ENCODE measurements at places on chromosomes 7 and 10. TPM values are rescaled to one million over a fixed set of nuclear protein-coding genes. Genes with fewer than 3 reads are reported as not detected.

CPA2 gene
- 0.23 TPM for polyA plus RNA-seq

- DNase-seq = no peak
Measured at GRCh38 chr10:100020886-100021253, 11.1 kb upstream of the DNMBP start.

DNA sequence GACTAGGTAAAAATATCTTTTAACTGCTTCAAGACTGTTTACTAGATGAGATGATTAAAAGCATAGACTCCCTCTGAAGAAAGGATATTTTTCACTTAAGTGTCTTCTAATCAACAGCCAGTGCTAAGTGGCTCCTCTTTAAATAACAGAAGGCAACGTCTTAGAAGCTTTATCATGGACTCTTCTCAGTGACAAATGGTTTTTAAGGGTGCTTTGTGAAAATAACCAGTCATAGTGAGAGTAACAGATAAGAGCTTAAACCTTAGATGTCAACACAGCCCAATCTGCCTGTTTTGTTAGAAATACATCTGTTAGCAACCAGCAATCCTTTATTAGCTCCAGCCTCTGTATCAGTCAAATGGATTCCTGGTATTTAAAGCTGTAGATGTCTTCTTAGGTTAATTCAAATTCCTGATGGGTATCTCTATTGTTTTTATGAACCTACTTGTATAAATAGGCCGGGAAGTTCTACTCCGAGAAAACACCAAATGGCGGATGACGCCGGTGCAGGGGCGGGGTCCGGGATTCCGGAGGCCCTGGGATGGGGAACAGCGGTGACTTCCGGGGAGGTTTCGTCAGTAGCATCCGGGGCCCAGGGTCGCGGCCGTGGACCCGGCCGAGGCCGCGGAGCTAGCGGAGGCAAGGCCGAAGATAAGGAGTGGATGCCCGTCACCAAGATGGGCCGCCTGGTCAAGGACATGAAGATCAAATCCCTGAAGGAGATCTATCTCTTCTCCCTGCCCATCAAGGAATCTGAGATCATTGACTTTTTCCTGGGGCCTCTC, 285.4 kb downstream of the GPR37 start:
- no peak for DNase-seq

TUBB8 gene
- 0.04 TPM for polyA plus RNA-seq

GRCh38 chr7:83655951-83656556, 7.1 kb upstream of the SEMA3E start:
- no peak for DNase-seq

MAGI2 gene
- 0.83 TPM for polyA plus RNA-seq

CXCL12 gene
- polyA plus RNA-seq = 53.7 TPM

GRCh38 chr10:6711408-6711841, 131.3 kb upstream of the PRKCQ start:
- DNase-seq = no peak

DNA sequence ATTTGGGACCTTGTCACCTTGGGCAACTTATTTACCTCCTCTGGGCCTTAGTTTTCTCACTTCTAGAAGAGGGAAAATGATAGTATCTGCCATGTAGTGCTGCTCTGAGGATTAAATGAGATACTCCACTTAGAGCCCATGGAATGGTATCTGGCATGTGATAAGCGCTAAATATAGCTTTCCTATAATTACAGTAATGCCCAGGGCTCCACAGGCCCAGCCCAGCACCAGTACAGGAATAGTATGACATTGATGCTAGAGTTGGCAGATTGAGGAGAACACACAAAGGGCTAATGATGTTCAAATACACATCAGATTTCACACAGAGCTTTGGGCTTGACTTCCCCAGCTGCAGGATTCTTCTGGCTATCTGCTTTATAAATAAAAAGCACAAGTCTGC, 34.9 kb downstream of the FAS start:
- no peak for DNase-seq

DNA sequence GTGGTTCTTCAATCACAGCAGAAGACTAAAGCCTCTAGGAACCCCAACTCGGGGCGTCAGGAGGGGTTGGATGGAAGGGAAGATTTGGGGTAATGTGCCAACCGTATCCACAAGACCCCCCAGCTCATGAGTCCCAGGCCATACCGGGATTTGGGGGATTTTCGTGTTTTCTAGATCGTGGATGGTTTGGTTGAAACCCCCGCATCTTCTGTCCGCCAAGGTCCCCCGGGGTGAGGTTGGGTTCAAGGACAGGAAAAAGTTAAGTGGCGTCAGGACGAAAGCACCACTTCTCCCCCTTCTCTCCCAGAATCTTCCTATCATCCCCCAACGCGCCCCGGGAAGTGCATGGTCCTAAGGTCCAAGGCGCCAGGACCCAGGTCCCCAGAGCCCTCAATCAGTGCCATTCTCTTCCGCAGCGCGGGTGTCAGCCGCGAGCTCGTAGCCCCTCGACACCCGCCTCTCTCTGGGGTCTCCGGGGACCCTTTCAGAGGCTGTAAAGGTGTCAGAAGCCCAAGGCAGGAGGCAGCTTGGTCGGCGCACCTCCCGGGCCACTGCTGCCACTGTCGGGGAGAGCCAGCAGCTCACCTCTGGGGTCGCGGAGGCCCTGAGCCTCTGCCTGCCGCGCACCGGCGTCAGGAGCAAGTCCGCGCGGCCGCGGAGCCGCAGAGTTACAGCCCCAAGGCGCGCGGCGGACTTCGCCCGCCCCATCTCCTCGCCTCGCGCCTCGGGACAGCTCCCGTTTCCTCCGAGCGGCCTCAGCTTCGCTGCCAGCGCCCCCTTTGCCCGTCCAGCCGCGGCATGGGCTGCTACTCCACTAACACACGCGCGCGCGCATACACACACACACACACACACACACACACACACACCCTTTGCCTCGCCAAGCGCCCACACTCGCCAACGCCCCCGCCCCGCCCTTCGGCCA, 1.5 kb downstream of the MKX start:
- no peak for DNase-seq

DNA sequence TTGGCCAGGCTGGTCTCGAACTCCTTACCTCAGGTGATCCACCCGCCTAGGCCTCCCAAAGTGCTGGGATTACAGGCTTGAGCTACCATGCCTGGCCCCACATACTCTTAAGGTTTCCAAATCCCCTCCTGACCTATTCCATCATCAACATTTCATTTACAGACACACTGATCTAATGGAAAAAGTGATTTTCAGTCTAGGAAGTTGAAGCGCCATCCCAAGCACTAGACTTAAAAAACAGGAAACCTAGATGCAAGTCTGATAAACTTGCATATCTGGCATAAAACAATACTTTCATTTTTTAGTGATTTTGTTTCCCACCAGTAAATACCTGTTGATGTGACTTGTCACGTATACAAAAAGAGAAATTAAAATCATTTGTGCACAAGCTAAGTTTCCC, 44.0 kb downstream of the DNMBP start:
- no peak for DNase-seq

STEAP4 gene
- 13.1 TPM for polyA plus RNA-seq

GRCh38 chr7:55252386-55252785, 112.8 kb upstream of the LANCL2 start:
- no peak for DNase-seq

- no peak for DNase-seq
Measured at GRCh38 chr7:69208848-69209247, 389.4 kb upstream of the AUTS2 start.

DNA sequence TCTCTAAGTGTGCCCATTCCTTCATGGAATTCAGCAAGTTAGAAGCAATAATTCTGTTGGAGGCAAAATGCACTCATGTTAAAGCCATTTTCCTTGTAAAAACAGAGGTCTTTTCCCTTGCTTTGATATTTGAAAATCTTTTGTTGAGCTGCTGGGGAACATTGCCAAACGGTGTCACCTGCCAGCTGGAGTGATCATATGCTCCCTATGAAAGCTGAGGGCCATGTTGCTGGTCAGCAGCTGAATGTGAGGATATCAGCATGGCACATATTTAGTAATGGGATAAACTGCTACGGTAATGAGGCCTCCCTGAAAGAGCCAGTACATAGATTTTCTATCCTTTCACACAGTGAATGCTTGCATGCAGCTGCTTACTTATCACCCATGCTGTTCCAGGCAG, 224.3 kb downstream of the THSD7A start:
- peak; percentile 37 for DNase-seq

FAM180A gene
- polyA plus RNA-seq = 2.4 TPM

DNA sequence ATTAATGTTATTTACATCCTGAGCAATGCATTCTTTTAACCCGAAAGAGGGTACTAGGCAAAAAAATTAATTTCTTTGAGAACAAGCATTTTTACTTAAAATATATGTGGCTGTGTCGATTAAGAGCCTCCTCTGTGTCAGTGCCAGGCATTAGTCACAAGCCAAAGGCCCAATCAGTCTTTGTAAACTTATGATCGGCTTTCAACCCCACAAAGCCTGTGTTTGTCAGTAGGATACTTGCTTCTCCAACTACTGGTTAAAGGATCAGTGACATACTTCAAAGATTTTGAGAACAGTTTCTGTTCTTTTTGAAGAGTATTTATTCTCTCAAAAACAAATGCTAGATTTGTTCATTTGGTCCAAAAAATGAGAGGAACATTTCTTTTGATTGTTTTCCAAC, 159.3 kb downstream of the NRCAM start:
- DNase-seq = no peak

GRCh38 chr10:118220346-118220850, 121.7 kb downstream of the FAM204A start:
- DNase-seq = no peak

DNA sequence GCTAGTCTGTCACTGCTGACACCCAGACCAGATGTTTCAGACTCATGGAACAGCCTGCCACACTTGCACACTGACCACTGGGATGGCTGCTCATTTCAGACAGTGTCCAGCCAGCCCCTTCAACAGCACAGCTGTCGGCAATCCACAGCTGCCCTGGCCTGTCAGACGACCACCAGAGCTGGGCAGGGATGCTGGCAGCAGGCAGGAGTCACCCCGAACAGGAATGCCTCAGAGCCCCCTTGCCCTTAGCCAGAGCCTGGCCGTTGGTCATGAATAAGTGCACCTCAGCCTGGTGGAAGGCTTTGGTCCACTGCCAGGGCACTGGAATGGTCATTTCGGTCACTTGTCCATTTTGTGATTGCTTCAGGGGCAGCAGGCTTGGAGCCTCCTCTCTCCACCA, 149.6 kb upstream of the TCERG1L start:
- no peak for DNase-seq

DNA sequence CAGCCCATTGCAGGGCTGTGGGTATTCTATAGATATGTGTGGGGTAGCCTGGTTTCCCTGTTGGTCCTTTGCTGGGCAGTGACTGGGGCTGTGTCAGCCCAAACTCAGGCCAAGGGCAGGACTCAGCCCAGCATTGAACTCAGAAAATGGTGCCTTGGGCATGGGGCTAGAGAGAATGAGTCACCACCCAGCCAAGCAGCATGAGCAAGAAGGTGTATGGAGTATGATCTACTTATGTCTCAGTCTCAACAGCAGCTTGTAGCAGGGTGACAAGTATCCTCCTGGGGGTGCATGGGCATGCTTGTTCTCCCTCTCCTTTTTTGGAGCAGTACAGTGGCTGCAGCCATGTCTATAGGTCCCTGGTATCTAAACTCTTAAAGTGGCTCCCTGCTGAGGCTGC, 32.0 kb downstream of the STK31 start:
- DNase-seq = no peak

GRCh38 chr10:29492774-29493173, 142.0 kb downstream of the SVIL start:
- DNase-seq = no peak

CFAP46 gene
- 0.36 TPM for polyA plus RNA-seq

DNA sequence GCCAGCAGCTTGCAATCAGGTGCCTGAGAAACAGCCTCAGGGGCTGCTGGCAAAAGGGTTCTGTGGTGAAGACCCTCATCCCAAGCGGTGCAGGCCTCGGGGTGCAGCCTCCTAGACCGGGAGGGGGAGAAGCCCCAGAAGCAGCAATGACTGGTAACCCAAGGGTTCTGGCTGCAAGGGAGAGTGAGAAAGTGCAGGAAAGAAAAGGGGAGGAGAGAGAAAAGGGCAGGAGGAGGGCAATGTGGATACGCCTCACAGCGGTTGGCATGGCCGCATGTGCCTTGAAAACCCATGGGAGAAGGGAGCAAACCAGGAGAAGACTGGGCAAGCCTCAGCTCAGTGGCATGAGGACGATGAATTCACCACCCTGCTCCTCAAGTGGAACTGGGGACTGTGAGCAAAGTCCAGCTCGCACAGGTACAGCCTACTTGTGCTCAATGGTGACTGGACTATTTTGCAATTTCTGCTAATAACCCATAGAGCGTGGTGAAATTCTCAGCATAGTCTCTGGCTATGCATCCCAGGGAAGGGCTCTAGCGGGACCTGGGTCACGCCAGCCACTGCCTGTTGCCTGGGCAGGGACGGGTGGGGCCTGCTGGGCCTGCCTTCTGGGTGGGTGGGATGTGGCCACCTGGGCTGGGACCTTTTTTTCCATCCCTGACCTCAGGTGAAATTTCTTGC, 6.2 kb downstream of the CLRN3 start:
- DNase-seq = no peak

DNA sequence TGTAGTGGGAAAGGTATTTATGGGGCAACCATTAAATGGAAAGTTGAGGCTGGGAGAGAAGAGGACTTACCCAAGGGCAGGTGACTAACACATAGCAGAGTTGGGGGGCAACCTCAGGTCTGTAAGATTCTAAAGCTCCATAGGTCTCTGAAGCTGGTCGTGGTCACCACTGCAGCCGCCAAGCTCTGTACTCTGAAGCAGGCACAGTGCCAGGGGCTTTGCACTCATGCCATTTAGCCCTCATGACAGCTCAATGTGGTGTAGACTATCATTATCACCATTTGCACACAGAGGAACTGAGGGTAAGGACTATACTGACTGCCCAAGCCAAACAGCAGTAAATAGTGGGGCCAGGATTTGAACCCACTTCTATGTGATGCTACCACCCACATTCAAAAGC, 32.5 kb upstream of the TMEM273 start:
- no peak for DNase-seq

GRCh38 chr10:6563731-6564130, 16.3 kb downstream of the PRKCQ start:
- no peak for DNase-seq

Measured in heart right ventricle (tissue), 16 donors.